Breast epithelium (tissue), 4 donors: ENCODE measurements at places on chromosomes 7 and 10. TPM values are rescaled to one million over a fixed set of nuclear protein-coding genes. Genes with fewer than 3 reads are reported as not detected.

Gene TMEM270
- total RNA-seq, result not detected

Gene AOC1
- not detected for total RNA-seq

Gene GSAP
- total RNA-seq, result 25.8 TPM

Gene PIP
- total RNA-seq, result 1,201 TPM

Gene HOXA9
- 7.5 TPM for total RNA-seq

Gene IL15RA
- total RNA-seq, result 25.9 TPM
